T-cell (primary cell): ENCODE measurements at places on chromosomes 6 and 20. TPM values are rescaled to one million over a fixed set of nuclear protein-coding genes. Genes with fewer than 3 reads are reported as not detected.

DNA sequence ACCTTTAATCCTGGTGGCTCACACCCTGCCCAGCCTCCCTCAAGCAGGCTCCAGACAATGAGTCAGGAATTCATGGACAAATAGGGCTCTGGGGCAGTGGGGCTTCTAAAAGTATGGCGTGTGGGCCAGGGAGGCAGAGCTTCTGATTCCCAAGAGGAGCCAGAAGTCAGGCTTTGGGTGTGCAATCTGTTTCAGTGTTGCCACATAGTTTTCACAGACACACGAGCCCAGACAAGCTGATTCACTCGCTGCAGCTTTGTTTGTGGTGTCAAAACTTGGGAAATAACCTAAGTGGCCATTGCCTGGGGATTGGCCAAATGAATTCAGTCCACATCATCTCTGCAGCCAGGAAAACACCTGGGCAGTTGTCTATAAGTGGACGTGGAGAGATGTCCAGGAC is 9.2 kb downstream of the PEDS1 start:
- DNase-seq = no peak

The OLIG3 gene
- not detected for total RNA-seq

DNA sequence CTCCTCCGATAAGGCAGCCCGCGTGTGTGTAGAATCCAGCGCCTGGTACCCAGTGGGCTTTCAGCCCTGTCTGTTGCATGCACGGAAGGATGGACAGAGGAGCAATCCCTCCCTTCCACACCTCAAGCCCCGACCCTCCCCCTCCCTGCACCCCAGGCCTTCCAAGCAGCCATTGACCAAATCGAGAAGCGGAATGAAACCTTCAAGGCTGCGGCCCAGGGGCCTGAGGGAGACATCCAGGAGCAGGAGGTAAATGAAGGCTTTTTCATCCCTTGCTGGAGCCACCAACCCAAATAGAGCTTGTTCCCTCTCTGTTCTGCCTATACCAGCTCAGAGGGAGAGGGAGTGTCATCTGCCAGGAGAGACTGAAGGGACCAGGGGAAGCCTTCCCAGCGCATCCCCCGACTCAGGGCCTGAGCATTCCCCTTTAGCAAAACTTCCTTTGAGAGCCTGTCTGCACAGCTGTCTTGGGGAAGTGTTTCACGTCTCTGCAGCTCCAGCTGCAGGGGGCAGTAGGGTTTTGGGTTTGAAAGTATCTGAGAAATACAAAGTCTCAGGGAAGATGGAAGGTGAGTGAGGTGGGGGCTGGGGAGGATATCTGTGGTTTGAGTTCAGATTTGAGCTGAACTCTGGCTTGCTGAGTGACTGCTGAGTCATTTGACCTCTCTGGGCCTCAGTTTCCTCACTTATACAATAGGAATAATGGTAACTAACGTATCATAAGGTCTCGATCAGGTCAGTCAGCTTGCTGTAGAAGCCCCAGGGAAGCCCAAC is 16.1 kb downstream of the FGD2 start:
- DNase-seq = peak; percentile 65

DNA sequence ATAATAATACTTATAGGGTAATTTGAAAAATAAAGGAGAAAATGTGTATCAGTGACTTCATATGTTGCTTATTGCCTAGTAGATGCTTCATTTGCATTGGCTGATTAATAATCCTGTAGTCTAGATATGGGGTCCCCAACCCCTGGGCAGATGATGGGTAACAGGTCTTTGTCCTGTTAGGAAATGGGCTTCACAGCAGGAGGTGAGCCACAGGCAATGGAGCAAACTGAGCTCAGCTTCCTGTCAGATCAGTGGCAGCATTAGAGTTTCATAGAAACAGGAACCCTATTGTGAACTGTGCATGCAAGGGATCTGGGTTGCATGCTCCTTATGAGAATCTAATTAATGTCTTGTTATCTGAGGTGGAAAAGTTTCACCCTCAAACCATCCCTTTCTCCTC is 1049.5 kb upstream of the EPHA7 start:
- DNase-seq = no peak

DNA sequence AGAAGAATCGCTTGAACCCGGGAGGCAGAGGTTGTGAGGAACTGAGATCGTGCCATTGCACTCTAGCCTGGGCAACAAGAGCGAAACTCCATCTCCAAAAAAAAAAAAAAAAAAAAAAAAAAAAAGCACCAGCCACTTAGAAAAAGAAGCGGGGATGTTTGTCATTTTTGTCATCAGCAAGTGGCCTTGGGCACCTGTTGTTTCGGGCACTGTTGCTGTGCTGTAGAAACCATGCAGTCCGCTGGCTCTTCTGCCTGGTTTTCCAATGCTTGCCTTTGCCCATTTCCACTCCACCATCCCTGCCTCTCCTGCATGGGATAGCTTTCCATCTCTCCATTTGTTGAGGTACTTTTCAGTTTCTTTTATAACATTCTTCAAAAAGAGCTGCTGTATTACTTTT is 129.3 kb downstream of the ARID1B start:
- no peak for DNase-seq

DNA sequence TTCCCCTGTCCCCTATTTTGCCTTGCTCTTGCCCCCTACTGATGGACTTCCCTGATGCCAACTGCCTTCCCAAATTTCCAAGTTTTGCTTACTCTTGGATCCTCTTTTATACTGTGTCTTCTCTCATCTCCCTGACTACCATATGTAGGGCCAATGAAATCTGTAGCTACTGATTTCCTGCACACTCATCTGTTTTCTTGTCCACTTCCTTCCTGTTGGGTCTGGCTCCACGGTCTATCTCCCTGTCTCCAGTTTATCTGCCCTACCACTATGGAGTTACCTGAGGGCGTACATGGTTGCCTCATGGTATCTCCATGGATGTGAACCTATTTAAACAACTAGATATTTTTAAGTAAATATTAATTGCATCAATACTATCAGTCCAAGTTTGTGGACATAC is 140.3 kb upstream of the MCHR2 start:
- no peak for DNase-seq

- DNase-seq = no peak
These were observed 31.8 kb downstream of the TBC1D7 start for GRCh38 chr6:13296536-13296997.

- DNase-seq = no peak
These were observed 71.5 kb upstream of the HDAC2 start for GRCh38 chr6:114042267-114043016.

The PARD6B gene
- 12.4 TPM for total RNA-seq

The GHRH gene
- not detected for total RNA-seq

GRCh38 chr20:40677343-40677924 is 11.6 kb downstream of the MAFB start:
- DNase-seq = no peak

DNA sequence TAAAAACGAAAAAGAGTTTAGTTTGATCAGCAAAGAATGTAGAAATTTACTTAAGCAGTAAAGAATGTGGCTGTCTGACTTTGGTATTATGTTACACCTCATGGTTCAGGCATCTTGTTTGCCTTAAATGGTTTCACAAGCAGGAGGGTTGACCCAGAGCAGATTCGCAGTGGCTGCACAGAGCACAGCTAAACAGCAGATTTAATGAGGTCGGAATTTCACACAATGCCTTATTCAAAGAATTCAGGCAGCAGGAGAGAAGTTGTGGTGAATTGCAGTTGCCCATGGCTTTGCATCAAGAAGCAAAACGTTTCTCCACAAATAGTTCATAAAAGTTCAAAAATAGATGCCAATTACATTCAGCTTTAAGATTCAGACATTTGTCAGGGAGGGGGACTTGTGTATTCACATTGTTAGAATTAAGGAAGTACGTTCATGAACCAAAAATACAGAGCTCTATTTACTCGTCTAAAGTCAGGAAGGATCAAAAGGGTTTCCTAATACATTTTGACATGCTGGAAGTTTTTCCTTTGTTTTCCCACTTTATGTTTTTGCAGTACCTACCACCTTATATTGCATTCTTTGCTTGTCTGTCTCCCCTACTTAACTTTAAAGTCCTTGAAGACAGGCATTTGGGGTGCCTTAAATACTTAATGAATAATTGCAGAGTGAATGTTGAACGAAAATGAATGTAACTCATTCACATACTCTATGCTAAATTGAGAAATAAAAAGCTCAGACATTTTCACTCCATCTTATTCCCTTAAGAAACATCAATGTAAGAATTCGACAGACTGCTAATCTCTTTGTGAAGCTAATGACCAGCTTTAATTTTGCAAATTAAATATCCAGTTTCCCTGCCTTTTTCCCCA is 1163.6 kb upstream of the CITED2 start:
- no peak for DNase-seq

DNA sequence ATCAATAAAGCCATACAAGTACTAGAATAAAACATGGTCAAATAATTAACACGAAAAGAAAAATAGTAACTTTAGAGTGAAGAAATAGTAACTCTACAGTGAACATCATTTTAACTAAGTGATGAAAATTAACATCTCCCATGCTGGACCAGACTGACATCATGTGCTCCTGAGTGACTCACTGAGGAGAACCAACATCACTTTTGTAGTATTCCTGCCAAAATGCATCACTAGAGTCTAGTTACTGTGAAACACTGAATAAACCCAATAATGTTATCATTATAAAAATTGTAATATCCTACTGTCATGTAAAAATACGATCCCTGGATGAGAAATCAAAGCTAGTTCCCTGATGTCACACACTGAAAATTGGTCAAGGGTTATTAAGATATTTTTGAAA is 361.3 kb downstream of the CD109 start:
- DNase-seq = no peak

The ARFGEF2 gene
- total RNA-seq = 30.3 TPM

GRCh38 chr6:114718716-114719270 is 376.0 kb upstream of the HS3ST5 start:
- no peak for DNase-seq

- DNase-seq = no peak
These were observed 630 bp downstream of the PPP2R5D start for GRCh38 chr6:42984924-42985475.

The CTCFL gene
- 0.25 TPM for total RNA-seq

The LST1 gene
- total RNA-seq = 28.0 TPM

The COL9A1 gene
- total RNA-seq = not detected

GRCh38 chr6:132298344-132298949 is 102.8 kb downstream of the MOXD1 start:
- DNase-seq = peak; percentile 24

GRCh38 chr6:39792540-39793450 is 619 bp downstream of the DAAM2 start:
- DNase-seq = no peak

The HSPA1A gene
- total RNA-seq = 86.5 TPM

GRCh38 chr6:66190858-66191257 is 483.8 kb upstream of the EYS start:
- no peak for DNase-seq

DNA sequence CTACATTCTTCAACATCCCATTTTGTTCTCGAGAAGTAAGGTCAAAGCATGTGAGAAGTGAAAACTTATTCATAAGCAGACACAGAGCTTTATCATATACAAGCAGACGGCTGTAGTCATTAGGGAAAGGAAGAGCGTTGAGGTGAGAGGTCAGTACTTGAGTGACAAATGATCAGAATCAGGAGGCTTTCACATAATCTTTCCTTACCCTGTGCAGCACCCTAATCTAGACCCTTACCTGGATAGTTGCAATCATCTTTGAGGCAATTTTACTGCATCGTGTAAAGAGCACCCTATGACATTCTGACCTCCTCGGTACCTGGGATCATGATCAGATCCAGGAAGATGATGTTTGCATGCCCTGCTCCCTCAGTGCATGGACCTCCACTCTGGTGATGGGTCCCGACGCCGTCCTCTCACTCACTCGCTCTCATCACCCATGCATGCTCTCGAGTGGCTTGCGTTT is 62.7 kb downstream of the RNF182 start:
- DNase-seq = no peak

- no peak for DNase-seq
These were observed 100.0 kb downstream of the CD24 start for GRCh38 chr6:106874481-106874880.

The ETV7 gene
- total RNA-seq = 3.3 TPM

The ASIP gene
- not detected for total RNA-seq

The FNDC1 gene
- not detected for total RNA-seq

The TDP2 gene
- total RNA-seq = 45.7 TPM

- no peak for DNase-seq
These were observed 72.0 kb downstream of the BLOC1S5 start for GRCh38 chr6:7992002-7992815.

The DNAH8 gene
- total RNA-seq = 0.03 TPM

DNA sequence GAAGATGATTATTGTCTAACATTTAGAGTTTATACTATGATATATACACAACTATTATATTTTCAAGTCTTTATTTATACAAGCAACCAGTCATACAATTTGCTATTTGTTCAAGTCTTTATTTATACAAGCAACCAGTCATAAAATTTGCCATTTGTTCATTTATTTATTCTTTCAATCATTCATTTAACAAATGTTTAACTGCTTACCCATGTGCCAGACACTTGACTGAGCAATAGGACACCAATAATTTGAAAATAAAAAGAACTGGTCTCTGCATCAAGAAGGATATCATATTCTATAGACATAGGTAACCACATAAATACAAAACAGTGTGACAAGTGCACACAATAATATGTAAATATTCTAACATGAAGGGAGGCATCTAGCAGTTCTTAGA is 20.3 kb downstream of the GRIK2 start:
- DNase-seq = no peak

The TGM6 gene
- total RNA-seq = not detected

GRCh38 chr6:130958468-130958867 is 104.6 kb downstream of the EPB41L2 start:
- no peak for DNase-seq

The SNAI1 gene
- 2.0 TPM for total RNA-seq

The IDH3B gene
- 147 TPM for total RNA-seq

The TOX2 gene
- 1.6 TPM for total RNA-seq

- DNase-seq = no peak
These were observed 2.8 kb downstream of the ANKRD60 start for GRCh38 chr20:58225452-58226200.

DNA sequence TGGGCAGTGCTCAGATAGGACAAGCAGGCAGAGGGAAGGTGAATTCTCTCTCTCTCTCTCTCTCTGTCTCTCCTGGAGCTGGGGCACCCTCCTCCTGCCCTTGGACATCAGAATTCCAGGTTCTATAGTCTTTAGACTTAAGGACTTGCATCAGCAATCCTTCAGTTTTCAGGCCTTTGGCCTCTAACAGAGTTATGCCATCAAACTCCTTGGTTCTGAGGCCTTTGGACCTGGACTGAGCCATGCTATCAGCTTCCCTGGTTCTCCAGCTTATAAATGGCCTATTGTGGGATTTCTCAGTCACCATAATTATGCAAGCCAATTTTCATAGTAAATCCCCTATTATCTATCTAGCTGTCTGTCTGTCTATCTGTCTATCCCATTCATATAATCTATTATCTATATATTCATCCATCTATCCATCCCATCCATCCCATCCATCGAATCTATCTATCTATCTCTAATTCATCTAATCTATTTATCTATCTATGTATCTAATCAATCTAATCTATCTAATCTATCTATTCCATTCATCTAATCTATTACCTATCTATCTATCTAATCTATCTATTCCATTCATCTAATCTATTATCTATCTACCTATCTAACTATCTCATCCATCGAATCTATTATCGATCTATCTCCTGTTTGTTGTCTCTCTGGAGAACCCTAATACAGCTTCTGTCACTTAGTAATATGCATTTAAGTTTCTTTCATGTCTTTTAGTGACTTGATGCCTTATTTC is 48.2 kb upstream of the HIVEP1 start:
- DNase-seq = no peak
